NCI-H1930 (cell line): ENCODE measurements at places on chromosomes 5 and 9.

- no peak for DNase-seq
Measured at GRCh38 chr5:143931986-143932385, 120.0 kb downstream of the HMHB1 start.

DNA sequence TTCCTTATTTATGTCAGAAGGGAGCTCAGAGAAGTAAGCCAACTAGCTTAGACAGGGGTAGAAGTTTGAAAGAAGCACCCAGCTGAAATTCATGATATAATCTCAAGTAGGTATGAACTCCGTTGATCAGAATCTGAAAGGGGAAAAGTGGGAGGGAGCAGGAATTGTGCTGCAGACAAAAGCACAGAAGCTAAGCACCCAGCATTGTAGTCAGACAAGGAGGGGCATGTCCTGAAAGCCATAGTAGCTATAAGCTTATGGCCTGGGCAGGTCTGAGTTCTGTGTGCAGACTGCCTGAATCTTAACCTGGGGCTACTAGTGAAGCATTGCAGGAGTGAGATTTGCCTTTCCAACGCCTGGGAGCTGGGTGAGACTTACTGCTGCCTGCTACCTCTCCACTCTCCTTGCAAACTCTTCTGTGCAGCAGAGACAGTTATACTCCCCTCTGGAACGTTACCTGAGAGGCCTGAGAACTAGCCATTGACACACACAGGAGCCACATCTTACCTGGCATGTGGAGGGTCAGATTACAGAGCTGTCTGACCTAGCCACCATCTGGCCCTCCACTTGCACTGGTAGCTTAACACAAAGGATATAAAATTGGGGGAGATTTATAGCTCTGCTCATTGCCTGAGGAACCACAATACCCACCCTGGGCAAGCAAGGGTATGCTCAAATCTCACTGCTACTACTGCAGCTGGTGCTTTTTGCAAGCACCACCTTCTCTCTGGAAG, 9.8 kb upstream of the CYLC2 start:
- DNase-seq: no peak

- no peak for DNase-seq
Measured at GRCh38 chr5:96868603-96869371, 7.5 kb upstream of the ERAP2 start.

DNA sequence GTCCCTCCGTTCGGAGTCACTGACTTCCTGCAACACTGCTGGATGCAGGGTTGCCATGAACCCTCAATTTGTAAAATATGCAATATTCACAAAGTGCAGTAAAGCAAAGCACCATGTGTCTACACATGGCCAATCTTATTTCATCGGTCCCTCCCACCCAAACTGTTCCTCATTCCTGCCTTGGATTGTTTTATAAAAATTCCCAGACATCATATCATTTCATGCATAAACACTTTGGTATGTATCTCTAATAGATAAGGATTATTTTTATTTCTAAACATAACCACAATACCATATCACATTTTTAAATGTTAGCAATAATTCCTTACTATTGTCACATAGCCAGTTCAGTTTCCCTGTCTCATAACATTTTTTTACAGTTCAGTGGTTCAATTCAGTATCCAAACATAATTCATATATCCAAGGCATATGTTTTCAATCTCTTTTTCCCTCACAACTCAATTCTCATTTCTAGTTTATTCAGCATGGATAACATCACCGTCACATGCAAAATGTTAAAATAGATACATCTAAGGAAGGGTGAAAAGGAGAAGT, 82.0 kb upstream of the PCAT7 start:
- no peak for DNase-seq

DNA sequence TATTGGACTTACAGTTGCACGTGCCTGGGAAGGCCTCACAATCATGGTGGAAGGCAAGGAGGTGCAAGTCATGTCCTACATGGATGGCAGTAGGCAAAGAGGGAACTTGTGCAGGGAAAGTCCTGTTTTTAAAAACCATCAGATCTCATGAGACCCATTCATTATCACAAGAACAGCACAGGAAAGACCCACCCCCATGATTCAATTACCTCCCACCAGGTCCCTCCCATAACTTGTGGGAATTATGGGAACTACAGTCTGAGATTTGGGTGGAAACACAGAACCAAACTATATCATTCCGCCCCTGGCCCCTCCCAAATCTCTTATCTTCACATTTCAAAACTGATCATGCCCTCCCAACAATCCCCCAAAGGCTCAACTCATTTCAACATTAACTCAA, 75.6 kb downstream of the ZFAND5 start:
- DNase-seq: no peak

DNA sequence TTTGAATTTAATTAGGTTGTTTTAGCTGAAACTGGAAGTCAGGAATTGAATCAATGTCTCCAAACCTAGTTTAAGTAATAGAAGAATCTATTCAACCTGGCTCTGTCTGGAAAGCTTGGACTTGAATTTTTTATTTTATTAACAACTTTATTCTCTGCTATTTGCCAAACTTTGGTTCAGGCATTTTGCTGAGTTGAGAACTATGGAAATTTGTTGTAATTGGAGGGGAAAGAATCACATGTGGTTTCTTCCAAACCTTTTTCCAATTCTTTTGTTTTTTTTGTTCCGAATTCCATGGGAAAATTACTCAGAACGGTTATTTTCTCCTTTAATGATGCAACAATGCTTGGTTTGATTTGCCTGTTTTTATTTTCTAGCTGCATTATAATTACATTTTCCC, 98.2 kb upstream of the RPS23 start:
- DNase-seq: no peak

- no peak for DNase-seq
Measured at GRCh38 chr5:89988998-89989655, 420.4 kb downstream of the CETN3 start.

GRCh38 chr9:115235221-115235620, 117.3 kb upstream of the TNC start:
- DNase-seq: no peak

- no peak for DNase-seq
Measured at GRCh38 chr5:171480239-171480638, 60.8 kb downstream of the FGF18 start.

DNA sequence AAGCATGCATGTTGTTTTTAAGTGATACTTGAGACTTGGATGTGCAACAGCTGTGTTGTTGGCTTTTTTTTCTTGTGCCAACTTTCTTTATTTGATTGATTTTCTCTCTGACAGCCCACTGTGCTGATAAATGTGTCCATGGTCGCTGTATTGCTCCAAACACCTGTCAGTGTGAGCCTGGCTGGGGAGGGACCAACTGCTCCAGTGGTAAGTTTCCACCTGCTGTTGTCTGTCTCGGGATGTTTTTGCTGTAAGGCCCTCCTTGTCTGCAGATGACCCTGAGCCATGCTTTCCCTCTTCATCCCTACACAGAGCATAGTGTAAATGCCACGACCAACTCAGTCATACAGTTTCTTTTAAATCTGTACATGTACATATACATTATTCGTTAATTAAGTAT, 79.2 kb downstream of the MEGF10 start:
- no peak for DNase-seq

GRCh38 chr5:175328176-175328575, 115.8 kb downstream of the DRD1 start:
- DNase-seq: no peak

DNA sequence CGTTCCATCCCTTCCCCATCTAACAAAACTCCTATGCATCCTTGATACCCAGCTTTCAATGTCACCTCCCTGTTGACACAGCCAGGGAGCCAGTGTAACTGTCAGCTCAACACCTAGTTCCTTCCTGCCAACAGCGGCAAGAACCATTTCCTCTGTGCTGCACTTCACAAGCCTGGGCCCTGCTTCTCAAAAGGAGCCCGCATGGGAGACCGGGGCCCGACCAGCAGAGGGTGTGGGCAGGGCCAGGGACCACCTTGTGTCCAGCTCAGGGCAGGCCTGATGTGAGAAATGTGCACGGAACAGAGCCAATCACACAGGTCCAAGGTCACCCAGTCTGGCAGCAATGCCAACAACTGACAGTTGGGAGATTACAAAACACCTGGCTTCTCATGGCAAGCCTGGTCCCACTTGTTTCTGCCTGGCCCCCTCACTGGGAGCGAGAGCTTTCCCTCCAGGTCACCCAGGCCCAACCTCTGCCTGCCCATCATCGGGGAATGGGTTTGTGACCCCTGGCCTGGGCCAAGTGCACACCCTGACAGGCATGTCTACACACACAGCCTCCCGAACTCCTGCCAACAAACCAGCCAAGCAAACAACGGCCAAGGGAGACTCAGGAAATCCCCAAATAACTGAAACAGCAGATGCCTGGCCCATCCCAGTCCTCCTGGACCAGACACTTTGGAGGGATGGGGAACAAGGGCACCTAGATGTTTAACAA, 3.1 kb downstream of the RNF44 start:
- DNase-seq: no peak

GRCh38 chr5:172932313-172933017, 26.8 kb upstream of the RPL26L1 start:
- no peak for DNase-seq
